ENCODE measurements at places on chromosomes 1 and 21.

- DNase-seq, result no peak
Measured at GRCh38 chr1:12011998-12012397, 7.3 kb upstream of the MIIP start.

GRCh38 chr1:50667272-50667671, 244.0 kb upstream of the DMRTA2 start:
- DNase-seq, result no peak

GRCh38 chr1:159996653-159997052, 35.1 kb downstream of the PIGM start:
- no peak for DNase-seq

DNA sequence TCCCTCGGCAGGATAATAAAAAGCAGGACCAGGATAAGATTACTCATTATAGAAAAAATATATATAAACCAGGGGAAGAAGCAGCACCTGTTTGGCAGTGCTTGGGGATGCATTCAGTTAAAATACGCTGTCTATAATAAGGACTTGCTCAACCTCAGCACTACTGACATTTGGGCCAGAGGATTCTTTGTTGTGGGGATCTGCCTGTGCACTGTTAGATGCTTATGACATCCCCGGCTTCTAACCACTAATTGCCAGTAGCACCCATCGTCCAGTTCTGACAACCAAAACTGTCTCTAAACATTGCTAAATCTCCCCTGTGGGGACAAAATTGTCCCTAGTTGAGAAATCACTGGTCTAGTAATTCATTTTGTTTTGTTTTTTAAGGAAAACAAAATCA, 242.1 kb downstream of the SLC45A1 start:
- DNase-seq, result no peak

- DNase-seq, result no peak
Measured at GRCh38 chr1:17540255-17541001, 930 bp downstream of the ARHGEF10L start.

DNA sequence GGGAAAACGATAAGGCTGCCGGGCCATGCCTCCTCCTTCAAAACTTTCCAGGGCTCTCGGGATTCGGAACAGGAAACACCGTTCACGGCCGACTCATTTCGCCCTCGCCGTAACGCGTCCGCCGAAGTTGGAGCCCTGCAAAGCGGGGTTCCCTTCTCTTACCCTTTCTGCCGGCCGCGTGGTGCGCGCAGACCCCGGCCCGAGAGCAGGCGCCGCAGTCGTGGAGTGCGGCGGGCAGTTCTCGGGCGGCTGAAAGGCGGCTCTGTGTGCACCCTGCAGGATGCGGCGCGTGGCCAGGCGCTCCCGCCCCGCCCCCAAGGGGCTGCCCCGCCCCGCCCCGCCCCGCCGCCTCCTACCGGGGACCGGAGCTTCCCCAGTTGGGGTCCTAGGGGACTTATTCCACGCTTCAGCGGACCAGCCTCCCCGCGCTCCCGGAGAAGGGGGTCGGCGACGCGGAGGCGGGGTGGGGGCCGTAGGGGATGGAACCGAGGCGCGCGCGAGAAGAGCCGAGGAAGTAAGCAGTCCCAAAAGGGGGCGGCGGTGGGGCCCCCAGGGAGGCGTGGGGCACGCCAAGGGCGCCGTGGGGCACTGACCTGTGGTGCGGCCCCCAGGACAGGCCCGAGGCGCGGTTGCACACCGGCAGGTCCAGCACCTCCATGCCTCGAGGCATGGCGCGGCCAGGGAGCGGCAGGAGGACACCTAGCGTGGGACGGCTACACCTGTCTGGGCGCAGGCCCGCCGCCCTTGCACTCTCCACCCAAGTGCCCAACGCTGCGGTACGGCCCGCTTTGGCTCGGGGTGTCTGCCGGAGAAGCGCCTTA, at the start of gene MCOLN2:
Gene MCOLN2, minus strand, starts transcription at position 268 of the 821 bp plus-strand sequence. Its CDS starts 241 bp downstream, at position 27.
- peak; percentile 88 for DNase-seq

GRCh38 chr1:155006601-155007101, 4.0 kb downstream of the ZBTB7B start:
- DNase-seq, result no peak

DNA sequence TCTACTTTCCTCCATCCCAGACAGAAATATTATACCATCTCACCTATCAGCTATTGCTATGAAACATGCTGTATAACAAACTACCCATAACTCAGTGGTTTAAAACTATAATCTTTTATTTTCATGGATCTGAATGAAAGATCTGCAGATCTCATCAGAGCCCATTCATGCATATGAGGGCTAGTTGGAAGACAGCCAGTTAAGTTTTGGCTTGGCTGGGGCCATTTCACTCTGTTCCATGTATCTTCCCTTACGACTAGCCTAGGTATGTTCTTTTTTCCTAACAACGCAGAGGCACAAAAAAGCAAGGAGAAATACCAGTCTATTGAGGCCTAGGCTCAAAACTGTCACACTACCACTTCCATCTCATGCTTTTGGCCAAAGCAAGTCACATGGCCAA, 28.1 kb upstream of the RGS1 start:
- no peak for DNase-seq

DNA sequence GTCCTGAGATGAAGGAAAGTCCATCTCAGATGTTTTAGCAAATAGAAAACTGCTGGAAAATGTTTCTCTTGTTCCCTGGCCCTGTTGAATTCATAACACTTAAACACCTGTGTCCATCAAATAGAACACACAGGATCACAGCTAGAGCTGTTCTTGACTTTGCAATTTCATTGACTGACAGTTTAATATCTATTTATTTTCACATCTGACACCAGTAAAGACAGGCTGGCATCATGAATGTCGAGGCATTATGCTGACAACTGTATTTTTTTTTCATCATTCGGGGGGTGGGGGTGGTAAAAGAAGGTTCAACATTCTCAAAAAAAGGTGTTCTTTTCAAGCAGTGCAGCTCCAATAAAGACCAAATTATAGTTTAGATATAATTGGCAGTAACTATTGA, 591.2 kb upstream of the PTBP2 start:
- no peak for DNase-seq
